ENCODE measurements at places on chromosomes 3 and 15.

- no peak for DNase-seq
Observed at GRCh38 chr3:42537350-42537749, 34.9 kb downstream of the VIPR1 start.

DNA sequence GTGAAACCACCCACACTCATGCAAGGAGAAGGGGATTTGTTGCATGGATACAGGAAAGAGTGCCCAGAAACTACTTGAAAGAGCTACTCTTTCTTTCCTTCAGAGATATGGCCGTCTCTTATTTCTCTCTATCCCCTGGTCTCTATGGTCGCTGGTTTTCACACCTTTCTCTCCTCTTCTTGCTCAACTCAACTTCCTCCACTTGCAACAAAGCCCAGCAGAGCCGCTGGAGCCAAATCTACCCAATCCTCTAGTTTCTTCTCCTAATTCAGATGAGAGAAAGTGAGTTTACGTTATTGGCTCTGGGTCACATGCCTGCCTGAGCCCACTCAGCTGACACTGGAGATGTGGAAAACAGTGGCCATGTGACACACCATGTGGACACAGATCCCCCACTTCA, 215.2 kb downstream of the OSBPL10 start:
- no peak for DNase-seq

DNA sequence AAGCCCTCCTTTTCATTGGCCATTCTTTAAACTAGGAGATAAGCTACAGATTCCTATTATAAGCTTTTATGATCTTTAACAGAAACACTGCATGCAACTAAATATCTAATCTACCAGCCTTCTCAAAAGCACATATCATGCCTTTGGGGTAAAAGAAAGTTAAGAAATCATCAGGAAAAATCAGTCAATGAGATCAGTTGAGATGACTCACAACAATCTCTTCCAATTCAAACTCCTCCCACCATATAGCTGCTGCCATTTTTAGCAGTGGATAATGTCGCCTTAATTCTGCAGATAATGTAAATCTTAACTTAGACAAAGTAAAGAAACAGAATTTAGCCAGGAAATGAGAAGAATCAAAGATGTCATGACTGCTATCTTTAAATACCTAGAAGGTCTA, 135.2 kb upstream of the BCL6 start:
- no peak for DNase-seq

DNA sequence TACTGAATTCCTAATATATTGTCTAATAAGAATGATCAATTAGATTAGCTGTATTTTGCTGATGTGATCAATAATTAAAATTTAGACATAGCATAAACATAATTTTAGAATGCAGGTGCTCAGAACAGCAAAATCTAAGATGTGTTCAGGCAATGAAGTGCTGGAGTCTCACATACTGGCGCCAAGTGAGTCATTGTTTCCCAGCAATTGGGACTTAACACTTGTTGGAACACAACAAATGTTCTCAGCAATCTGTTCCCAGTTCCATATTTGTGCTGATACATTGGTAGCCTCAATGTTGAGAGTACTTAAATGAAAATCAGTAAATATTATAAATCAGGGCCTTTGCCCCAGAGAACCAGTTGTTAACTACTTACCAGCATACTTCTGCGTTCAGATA, 619.0 kb downstream of the ROBO1 start:
- DNase-seq, result no peak

GRCh38 chr15:91992945-91993344, 139.4 kb downstream of the SLCO3A1 start:
- no peak for DNase-seq

- no peak for DNase-seq
Observed at GRCh38 chr3:193871220-193871485, 264.8 kb upstream of the HES1 start.
